CD4-positive, alpha-beta T cell treated with Interleukin-17A for 1 hour (primary cell): ENCODE measurements at places on chromosomes 3 and 15.

GRCh38 chr3:176861137-176861536 is 336.1 kb downstream of the TBL1XR1 start:
- DNase-seq: no peak

- no peak for DNase-seq
Measured at GRCh38 chr3:147713234-147714133, 304.3 kb downstream of the ZIC1 start.

GRCh38 chr3:183212565-183212964 is 40.5 kb upstream of the B3GNT5 start:
- peak; percentile 14 for DNase-seq

GRCh38 chr3:18666655-18667054 is 241.5 kb upstream of the SATB1 start:
- no peak for DNase-seq

DNA sequence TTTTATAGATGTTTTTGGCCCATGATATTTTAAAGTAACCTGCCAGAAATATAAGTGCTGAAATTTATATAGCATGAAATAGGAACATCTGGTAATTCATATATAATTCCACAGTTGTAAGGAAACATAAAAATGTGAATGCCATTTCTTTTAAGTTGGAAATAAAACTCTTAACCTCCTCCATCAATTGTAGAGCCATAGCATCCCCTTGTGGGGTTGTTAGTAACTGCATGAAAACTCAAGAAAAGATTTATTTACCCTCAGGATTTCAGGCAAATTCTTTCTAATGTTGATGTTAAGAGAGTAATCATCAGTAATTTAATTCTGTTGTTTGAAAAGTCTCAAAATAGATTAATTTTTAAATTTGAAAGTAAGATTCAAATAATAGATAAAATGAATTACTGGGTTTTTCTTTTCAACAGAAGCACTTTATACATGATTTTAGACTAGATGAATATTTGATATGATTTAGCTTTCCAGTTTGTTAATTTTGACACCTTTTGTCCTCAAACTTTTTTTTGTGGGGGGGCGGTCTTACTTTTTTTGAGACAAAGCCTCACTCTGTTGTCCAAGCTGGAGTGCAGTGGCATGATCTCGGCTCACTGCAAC is 74.7 kb downstream of the RASA2 start:
- peak; percentile 83 for DNase-seq

GRCh38 chr3:151538456-151539393 is 77.9 kb upstream of the IGSF10 start:
- no peak for DNase-seq

DNA sequence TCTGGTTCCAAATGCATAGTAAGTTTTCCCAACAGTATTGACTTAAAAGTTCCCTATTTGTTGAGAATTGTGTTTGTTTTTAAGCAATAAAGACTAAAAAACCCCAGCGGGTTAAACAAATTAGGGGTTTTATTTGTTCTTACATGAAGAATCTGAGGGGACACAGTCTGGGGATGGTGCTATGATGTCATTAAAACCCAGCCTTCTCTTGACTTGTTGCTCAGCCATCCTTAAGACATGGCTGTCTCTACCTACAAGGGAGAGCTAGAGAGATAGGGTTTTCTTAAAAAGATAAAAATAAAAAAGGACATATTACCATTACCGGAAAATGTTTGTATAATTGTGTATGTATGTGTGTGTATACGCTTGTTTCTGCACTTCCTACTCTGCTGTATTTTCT is 11.7 kb upstream of the ARL14 start:
- DNase-seq: no peak

GRCh38 chr3:184565421-184566211 is 4.0 kb downstream of the EPHB3 start:
- DNase-seq: no peak

GRCh38 chr15:45784656-45785055 is 149.8 kb downstream of the SQOR start:
- no peak for DNase-seq

- DNase-seq: no peak
Measured at GRCh38 chr3:98699132-98699531, 64.0 kb upstream of the ST3GAL6 start.

GRCh38 chr3:167467848-167468611 is 5.8 kb downstream of the SERPINI2 start:
- DNase-seq: no peak

DNA sequence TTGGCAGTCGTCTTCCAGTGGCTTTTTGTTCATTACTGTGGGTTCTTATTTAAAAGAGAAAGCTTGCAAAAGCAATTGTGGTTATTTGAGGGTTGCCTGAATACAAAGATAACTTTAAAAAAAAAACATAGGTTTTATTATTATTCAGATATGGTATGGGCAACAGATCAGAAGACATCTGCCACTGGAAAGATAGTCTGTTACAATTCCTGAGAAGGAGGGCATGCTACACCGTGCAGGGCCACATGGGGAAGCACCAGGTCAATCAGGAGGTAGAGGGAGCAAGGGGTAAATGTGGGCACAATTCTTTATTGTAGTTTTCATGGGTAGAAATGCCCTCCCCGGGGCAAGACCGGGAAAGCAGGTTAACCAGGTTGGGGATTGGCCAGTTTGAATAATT is 46.5 kb downstream of the BBS4 start:
- DNase-seq: no peak

DNA sequence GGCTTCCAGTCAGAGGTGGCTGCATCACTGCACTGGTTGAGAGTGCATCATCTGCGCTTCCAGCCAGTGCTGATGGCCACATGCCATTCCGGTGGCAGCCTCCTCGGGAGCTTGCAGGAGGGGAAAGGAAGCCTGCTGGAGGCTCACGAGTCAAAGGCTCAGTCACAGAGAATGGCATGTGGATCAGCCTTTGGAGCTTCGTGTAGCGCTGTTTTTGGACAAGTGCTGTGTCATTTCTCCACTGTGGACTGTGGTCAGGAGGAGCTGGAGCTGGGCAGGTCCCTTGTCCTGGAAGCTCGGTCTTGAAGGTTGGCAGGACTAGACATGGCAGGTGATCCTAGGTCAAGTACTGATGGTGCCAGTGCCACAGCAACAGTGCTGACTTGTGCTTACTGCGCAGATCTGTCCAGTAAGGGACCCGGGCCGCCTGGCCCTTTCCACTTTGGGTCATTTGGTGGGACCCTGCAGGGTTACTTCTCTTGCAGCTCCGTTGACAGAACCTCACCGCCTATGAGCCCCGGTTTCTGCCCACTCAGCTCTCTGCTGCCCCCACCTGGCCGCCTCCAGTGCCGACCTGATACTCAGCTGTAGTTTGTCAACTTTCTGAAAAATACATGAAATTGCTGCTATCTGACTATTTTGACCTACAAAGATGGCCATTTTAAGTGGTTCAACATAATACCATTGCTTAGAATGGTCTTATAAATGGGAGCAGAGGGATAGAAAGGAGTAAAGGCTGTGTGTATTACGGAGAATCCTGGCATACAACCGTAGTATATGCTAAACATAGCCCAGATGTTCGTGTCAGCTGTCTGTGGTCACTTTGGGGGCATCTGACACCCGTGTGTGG is 27.6 kb upstream of the TRPM1 start:
- peak; percentile 67 for DNase-seq

DNA sequence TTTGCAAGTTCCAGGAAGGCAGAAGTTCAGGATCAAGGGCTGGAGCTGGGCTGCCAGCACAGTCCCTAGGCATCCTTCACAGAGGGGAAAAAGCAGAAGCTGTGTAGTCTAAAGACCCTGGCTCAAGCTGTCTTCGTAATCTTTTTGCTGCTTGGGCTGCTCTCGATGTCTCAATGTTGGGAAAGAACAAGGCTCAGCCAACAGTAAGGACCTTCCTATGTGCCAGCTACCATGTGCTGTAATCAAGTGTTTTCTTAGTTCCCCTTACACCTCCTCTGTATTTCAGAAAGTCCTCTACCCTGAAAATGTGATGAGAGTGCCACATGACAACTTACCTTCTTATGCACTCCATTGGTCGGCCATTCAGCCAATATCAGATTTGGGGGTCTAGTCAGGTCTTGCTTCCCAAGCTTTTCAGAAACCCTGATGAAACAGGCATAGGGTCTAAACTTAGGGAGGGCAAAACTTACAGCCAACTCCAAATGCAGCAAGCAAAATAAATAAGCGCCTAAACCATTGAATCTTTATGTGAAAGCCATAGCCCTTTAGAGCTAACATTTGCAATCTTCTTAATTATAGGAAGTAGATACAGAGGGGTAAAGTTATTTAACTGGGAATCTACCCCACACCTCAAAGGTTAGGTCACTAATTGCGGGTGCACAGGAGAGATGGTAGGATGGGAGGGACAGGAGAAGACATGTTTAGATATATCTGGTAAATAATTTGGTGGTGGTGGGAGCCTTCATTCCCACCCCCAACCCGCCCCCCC is 1.2 kb upstream of the EDEM1 start:
- no peak for DNase-seq

DNA sequence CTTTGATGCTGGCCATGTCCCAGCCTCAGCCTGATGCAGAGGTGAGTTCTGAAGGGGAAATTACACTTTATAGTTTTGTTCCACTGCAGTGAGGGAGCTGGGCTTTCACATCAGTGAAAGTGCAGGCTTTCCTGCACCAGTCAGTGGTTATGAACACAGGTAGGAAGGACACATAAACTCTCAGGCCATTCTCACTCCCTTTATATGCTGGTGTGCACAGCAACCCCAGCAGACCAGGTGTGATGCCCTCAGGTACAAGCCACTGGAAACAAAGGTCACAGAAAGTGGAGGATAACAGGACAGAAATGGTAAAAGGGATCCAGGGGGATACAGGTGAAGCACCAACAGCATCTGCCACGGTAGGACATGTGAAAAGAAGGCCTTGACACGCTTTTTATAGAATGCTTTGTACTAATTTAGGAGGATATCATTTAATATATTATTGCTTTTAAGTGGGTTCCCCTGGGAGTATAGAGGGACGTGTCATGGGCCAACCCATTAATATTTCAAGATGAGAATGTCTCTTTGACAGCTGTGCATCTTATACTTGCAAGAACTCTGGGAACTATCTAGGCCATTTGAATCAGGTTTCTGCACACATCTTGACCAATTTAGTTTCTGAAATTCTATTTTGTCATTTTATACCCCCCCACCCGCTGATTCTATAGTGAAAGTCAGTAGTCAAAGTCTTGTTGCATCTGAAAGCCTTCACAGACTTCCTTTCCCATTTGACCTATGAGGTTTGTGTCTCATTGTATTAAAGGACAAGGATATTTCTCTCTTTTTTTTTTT is 25.0 kb upstream of the BLM start:
- DNase-seq: no peak

- no peak for DNase-seq
Measured at GRCh38 chr3:14299767-14300166, 102.6 kb upstream of the SLC6A6 start.

- DNase-seq: no peak
Measured at GRCh38 chr3:168251371-168251770, 155.6 kb upstream of the GOLIM4 start.

DNA sequence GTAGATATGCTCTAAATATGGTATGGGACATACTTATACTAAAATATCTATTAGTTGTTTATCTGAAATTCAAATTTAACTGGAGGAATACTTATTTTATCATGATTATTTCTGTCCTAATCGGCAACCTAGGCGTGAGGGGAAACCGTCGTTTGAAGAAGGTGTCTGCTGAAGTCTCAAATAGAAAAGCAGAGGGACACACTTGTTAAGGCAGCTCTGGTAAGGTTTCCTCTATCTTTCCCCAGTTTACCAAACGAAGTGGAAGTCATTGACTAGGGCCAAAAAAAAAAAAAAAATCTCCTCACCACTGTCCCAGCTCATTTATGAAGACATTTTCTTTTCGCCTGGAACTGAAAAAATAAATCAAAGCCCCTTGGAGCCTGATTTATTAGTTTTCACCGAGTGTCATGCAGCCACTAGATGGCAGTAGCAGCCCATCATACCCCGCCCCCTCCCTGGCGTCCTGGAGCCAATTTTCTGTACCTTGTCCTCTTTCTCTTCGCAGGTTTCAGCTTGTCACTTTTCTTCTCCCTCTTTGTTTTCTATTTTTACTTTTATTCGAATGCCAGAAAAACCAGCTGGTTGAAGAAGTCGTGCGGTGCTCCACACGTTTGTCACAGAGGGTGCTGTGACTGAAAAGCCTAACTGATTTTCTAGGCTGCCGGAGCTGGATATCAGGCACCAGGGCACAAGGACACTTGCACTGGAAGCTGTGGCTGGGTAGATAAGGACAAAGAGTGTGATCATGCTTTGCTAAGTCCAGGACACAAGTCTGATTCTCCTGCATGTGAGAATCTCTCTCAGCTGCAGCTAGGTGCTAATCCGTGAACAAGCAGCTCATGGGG is 238.7 kb downstream of the ZPLD1 start:
- DNase-seq: peak; percentile 49
